ENCODE measurements at places on chromosomes 12 and 14.

- DNase-seq = no peak
Measured at GRCh38 chr14:32627545-32628298, 298.6 kb downstream of the AKAP6 start.

DNA sequence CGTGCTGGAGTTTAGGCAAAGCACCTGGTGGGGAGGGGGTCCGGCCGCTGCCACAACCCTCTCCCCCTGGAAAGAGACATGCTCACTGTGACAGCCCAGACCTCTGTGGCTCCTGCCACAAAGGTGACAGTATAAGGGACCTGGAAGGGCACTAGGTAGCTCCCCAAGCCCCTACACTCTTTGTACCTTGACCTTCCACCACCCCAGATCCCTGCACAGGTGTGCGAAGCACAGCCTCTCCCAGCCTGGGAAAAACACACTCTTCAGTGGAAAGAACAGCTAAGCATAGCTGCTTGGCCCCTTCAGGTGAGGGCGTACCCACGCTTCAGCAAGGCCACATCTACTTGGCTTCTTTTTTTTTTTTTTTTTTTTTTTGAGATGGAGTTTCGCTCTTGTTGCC lies 4.9 kb upstream of the PLA2G1B start:
- DNase-seq = no peak

DNA sequence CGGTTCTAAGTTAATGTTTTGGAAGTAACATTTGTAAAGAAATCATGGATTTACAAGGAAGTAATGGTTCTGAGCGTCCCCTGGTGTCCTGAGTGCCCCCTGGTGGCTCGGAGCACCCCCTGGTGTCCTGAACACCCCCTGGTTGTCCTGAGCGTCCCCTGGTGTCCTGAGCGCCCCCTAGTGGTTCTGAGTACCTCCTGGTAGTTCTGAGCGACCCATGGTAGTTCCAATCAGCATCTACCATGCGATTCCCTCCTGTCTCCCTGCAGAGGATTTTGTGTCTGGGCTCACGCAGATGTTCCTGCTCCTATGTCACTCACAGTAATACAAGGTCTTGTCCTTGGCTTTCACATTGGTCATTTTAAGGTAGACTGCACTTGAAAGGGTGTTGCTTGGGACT lies 1352.9 kb downstream of the TMEM121 start:
- peak; percentile 76 for DNase-seq

- no peak for DNase-seq
Measured at GRCh38 chr12:93979189-93979588, 169.2 kb upstream of the PLXNC1 start.

DNA sequence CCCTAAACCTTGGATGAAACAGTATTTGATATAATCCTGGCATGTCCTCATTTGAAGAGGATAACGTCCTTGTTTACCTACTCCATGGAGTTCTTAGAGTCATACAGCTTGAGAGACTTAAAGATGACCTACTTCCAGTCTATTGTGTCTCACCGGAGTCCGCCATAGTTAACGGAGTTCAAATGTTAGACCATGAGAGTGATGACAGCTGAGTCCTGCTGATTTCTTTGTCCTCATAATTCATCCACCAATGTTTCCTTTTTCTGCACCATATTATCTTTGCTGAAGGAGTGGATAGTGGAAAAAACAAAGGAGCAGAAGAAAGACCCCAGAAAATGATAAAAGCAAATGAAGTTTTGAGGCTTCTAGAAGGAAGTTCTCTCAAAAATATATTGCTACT lies 75.8 kb upstream of the HIF1A start:
- DNase-seq = no peak

DNA sequence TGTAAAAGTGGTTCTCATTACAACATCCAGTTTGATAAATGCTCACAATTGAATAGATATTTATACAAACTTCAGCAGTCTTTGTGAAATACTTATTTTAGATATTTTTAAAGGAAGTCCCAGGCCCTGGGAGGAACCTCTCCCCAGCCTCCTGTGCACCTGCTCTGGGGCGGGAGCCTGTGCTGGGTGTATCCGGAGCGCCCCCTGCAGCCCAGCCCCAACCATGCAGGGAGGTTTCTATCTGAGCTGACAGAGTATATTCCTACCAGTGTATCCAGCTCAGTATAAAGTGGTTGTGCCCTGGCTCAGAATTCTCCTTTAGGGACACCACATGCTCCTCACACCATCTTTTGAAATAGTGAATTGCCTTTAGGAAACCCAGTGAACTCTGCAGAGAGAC lies 851.8 kb downstream of the TMEM121 start:
- DNase-seq = peak; percentile 46

- no peak for DNase-seq
Measured at GRCh38 chr14:26190646-26191045, 407.2 kb downstream of the NOVA1 start.

- no peak for DNase-seq
Measured at GRCh38 chr14:45559626-45560025, 306.6 kb upstream of the MIS18BP1 start.

DNA sequence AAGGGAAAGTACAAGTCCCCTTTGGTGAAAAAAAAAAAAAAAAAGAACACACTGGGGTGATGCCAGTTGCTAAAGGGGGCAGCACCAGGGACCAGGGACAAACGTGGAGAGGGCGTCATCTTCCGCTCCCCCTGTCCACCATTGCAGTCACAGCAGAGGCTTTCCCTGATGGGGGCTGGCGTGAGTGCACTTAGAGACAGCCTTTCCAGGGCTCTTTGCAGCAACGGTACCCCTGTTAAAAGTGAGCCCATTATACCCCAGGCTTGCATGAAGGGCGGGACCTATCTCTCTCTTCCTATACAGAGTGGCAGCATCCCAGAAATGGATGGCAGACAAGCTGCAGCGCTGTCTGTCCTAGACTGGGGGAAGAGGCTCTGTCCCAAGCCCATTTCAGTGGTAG lies 155.0 kb downstream of the KCNK10 start:
- no peak for DNase-seq

GRCh38 chr12:124006085-124006845 lies 33.2 kb downstream of the ZNF664 start:
- peak; percentile 27 for DNase-seq

DNA sequence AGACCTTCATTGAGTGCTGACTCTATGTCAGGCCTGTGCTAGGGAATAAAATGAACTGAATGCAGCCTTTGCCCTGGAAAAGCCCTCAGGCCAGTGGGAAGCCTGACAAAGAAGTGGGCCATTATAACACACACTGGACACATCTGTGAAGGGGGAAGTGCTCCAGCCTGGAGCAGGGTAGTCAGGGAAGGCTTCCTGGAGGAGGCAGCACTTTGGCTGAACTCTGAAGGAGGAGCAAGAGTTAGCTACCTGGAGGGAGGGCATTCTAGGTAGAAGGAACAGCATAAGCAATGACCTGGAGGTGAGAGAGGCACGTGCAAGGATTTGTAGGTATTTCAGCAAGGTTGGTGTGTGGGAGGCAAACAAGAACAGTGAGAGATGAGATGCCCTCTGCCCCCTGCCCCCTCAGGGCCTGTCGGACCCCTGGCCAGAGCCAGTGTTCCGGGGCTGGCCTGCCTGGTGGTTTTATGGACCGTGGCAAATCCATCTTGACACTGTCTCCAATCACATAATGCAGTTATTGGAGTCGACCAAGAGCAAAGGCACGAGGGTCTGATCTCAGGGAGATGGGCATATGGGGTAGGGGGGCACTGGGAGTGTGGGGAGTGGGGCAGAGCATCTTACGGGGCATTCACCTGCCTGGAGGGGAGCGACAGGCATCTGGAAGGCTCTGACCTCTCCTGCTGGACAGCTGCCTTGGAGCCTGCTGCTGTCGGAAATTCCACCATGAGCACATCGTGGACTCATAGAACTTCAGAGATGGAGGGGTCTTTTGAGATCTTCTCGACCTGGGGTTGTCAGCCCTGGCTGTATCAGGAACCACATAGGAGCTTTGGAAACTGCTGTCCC lies 2.7 kb upstream of the FAM222A start:
- DNase-seq = no peak

- DNase-seq = no peak
Measured at GRCh38 chr14:102080183-102081080, 6.4 kb downstream of the HSP90AA1 start.

- no peak for DNase-seq
Measured at GRCh38 chr12:39451977-39452376, 9.1 kb upstream of the KIF21A start.

GRCh38 chr12:70796989-70797388 lies 123.5 kb downstream of the PTPRR start:
- DNase-seq = no peak

- DNase-seq = no peak
Measured at GRCh38 chr12:123807670-123808069, 45.6 kb downstream of the DNAH10 start.

GRCh38 chr12:26471560-26471959 lies 276.2 kb downstream of the SSPN start:
- DNase-seq = no peak

DNA sequence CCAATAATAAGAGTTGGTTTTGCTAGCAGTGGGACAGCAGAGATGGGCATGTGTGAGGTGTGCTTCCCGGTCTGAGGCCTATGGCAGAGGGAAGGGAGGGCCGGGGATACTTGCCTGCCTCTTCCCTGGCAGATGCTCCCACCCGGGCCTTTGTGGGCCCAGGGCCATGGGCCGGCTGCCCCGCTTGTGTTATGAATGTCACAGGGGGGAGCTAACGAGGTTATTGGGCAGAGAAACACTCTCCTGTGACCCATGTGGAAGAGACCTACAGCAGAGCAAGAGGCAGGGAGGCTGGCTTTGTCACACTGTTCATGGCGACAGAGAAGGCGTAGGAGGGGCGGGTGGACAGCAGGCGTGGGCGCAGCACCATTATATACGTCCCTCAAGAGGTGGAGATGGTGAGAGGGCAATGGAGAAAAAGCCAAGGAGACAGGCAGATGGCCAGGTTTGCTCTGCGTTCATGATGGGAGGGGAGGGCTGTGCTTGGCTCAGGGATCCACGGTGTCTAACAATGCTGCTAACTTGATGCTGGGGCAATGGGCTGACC lies 13.3 kb downstream of the CCND2 start:
- no peak for DNase-seq

DNA sequence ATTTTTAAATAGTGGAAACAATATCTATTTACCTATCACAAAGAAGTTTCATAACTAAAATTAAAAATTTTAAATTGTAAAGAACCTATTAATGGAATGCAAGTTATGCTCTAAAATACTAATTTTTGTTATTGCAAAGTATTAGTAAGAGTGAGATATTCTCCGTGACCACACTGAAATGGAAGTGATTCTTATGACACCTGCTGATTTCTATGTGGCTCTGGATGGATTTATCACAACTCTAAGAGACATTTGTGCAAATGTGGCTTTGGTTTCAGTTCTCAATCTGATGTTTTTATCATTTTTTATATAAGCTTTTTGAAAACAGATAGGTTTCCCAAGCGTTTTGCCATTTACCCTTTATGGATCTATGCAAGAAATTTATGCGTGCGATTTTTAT lies 497.8 kb downstream of the NAV3 start:
- DNase-seq = no peak

DNA sequence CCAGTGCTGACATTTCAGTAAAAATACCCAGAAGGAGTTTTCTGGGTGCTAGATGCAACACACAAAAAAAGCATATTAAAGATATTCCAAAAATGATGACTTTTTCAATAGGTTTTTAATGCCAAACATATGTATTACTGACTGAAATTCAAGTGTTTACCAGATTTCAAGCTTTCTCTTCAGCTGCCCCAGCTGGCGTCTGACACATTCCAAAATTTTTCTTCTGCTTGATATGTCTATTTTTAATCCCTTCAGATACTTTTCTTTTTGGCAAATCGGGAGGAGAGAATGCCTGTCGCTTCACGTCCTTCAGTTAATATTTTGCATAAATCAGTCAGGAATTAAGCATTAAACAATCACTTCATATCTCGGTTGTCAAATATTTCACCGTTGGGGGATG lies 7.1 kb upstream of the CCDC60 start:
- no peak for DNase-seq

- no peak for DNase-seq
Measured at GRCh38 chr12:3523728-3524127, 32.7 kb downstream of the PRMT8 start.

DNA sequence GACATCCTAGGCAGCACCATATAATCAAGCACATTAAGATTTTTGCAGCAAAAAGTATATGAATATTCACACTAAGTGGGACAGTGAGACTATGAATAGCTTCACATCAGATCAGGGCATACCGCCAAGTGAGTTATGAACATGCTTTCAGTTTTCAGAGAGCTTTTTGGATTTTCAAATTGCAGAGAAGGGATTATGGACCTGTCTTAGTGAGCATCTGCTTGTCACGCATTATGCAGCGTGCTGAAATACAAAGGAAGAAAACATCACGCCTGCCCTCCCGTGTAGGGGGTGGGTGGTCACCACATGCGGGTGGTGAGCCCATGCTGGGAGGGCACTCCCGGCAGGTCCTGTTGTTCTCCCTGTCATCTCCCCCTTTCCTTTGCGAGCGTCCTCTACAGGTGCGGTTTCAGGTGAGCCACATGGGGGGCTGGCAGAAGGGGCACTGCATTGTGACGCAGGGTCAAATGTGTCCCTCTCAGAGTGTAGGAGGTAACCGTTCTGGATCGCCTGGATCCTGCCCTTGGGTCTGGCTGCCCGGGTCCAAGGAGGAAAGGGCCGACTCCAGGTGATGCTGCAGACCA lies 42.6 kb downstream of the TRAF3 start:
- DNase-seq = no peak

DNA sequence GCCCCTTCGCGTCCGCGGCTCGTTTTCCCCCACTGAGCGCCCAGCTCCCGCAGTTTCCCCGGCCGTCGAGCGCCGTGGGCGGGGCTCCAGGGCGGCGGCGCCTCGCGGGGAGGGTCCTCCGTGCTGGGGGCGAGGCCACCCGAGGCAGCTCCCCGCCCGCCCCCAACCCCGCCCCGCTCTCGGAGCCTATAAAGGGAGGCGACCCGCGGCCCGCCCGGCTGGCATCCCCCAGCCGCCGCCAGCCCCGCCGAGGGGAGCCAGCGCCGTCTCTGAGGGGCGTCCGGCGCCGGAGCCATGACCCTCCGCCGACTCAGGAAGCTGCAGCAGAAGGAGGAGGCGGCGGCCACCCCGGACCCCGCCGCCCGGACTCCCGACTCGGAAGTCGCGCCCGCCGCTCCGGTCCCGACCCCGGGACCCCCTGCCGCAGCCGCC lies at the start of gene TAMALIN:
Gene TAMALIN (plus strand): TSS at position 221 of the 432 bp plus-strand sequence. CDS start 74 bp downstream, at position 295.
- peak; percentile 75 for DNase-seq

DNA sequence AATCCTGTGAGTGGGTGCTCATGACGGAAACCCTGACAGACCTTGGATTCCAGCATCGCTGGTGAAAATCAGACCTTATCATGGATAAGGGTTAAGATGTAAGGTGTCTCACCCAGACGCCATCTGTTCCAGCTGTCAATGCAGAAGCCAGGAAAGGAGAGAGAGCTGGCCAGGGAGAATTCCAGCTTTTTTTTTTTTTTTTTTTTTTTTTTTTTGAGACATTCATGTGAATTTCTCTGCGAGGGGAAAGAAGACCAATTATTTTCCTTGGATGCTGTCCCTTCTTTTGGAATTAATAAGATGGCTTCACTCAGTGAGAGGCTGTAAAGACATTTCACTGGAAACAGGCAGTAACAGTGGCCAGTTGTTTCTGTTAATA lies 1.8 kb downstream of the TRAF3 start:
- DNase-seq = no peak

GRCh38 chr14:68666899-68667298 lies 126.0 kb downstream of the ZFP36L1 start:
- no peak for DNase-seq

Data from stimulated activated CD4-positive, alpha-beta T cell treated with anti-CD3 and anti-CD28 coated beads, Interleukin-1b, Interleukin-23, amount 100 ng/mL, for 48 hours (primary cell).